Activated T-cell treated with anti-CD3 and anti-CD28 coated beads for 48 hours (primary cell): ENCODE measurements at places on chromosomes 11 and 22.

DNA sequence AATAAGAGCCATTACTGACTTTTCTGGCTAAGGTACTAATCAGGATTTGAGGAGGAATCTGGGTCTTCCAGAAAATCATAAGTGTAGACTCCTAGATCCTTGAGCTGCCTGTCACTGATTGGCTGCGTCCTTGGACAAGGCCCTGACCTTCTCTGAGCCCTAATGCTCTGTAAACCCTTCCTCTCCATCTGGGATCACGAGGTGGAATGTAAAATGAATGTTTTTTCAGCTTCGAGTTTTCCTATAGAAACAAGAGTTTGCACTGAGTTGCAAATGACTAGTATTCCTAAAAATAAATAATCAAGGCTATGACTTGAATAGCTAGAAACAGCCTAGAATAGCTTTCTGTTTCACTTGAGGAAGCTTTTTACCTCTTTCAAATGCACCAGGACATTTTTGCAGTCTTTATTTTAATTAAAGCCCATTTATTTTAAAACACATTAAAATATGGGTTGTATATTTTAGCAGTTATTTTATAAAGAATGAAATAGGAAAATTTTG lies 1.1 kb upstream of the DIXDC1 start:
- no peak for DNase-seq

GRCh38 chr11:125001079-125001778 lies 47.2 kb downstream of the CCDC15 start:
- no peak for DNase-seq

DNA sequence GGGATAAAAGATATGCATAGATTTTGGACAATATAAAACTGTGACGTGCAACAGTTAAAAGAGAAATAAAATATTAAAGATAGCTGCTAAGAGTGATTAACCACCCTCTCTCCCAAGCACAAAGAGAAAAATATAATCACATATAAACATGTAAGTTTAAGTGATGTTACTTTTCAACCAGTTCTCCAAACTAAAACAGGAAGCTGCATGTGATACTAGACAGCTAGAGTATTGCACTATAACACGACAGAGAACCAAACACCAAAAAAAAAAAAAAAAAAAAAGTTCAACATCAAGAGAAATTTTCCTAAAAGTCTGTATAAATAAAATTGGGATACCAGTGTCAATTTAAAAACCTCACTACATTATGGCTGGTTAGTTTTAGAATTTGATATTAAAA lies 79.1 kb downstream of the PICALM start:
- no peak for DNase-seq

DNA sequence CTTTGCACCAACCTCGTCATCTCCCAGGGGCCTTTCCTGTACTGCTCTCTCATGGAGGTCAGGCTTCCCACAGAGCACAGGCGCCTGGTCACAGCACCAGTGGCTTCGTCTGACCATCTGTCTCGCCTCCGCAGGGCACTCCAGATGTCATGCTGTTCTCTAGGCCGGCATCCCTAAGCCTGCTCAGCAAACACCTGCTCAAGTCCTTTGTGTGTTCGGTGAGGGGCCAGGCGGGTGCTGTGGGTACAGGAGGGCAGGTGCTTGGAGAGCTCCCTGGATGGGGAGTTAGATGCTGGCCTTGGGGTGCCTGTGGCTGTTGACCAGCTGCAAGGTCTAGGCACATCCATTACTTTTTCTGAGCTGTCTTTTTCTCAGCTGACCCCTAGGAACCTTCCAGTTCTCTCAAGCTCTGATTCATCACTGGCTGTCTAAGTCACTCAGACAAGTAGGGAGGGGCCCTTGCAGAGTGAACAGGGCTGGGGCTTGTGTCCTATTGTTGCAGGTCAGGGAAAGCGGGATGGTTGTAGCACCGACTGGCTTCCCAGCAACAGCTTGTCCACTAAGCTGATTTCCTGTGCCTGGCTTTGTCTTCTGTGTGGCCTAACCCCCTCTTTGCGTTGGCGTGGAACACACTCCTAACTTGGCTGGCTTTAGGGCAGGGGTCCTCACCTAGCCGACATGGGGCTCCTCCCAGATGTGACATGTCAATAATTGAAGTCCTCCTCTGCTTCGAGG lies 9.2 kb downstream of the CLDN5 start:
- no peak for DNase-seq

GRCh38 chr22:50301581-50301991 lies 5.9 kb downstream of the PLXNB2 start:
- DNase-seq, result no peak

DNA sequence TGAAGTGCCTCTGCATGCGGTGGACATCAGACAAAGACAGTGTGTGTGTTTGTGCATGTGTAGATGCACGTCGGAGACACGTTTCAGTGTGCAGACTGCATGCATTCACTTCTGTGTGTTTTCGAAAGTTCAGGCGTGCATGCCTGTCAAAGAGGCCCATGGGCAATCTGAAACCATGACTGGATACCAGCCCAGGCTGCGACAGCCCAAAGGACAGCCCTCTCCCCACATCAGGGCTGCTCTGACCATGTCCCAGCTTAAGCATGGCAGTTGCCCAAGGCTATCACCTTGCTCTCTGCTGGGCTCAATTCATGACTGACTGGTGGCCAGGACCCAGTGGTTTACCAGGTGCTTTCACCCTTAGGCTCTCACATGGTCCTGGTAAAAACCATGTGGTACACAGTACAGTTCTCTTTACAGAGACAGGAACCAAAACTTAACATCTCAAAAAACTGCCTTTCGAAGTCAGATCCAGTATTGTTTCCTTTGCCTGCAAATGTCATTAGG lies 423.7 kb upstream of the CADM1 start:
- no peak for DNase-seq

DNA sequence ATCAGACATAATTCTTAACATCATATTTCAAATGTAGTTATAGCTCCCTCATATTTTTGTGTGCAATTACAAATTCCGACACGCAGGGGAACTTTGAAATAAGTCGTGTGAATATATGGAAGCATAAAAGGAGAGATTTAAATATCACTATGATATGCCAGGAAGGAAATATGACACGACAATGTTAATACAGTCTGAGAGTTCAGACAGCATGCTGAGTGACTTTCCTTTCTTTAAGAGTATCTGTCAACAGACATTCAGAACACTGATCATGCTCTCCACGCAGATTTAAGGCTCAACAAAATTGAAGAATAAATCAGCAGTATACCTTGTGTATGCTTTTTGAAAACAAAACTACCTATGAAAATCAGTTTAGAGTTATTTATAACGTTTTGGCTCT lies 232.6 kb upstream of the CARD18 start:
- DNase-seq, result no peak
